Ureter (tissue), 1 donor: ENCODE measurements at places on chromosomes 12 and 14. TPM values are rescaled to one million over a fixed set of nuclear protein-coding genes. Genes with fewer than 3 reads are reported as not detected.

MYL6B gene
- total RNA-seq, result 37.8 TPM

DNA sequence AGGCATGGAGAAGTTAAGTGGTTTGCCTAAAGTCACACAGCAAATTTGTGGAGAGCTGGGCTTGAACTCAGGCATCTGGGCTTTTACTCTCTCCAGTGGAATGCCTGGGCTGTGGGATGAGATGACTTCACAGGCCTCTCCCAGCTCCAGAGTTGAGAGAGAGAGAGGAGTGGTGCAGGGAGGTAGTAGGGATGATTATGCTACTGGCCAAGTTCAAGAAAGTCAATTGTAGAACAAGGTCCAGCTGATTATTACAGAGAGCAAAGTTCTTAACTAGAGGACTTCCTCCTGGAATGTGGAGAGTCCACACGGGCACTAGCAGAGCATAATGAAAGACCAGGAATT is 769 bp upstream of the EMP1 start:
- no peak for DNase-seq

BAZ2A gene
- total RNA-seq, result 141 TPM

GRCh38 chr12:109631302-109631701 is 57.7 kb downstream of the MVK start:
- no peak for DNase-seq

DBX2 gene
- total RNA-seq, result 0.73 TPM

DNA sequence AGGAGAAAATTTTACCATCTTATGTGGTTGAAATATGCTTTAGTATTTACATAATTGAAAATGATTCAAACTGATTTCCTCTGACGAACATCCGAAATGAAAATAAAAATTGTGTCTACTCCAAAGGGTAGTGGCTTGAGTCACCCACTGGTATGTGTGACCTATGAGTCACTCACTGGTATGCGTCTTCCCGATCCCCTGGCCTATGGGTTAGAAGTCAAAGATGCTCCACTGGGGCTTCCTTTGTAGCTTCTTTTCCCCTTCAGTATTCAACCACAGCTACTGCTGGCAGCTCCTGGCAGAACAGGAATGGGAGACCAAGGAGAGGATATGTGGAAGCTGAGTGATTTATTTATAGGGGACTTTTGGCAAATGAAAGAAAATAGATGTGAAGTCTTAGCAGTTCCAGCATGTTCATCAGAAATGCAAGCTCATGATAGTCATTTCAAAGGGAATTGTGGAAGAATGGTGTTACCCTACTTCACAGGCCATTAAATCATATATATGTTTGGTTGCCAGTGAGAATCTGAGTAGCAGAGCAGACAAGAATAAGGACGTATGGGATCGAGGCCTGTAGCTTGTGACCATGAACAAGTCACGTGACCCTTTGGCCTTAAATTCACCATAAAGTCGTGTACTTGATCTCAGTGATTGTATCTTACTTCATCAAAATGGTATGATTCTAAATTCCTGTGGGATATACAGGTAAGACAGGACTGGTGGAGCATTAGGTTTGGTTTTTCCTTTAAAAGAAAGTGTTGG is 108.3 kb downstream of the CRADD start:
- DNase-seq, result peak; percentile 65

MANSC4 gene
- not detected for total RNA-seq

GRCh38 chr12:18313306-18313705 is 52.0 kb downstream of the PIK3C2G start:
- DNase-seq, result no peak
